Head of caudate nucleus (tissue), 42 donors: ENCODE measurements at places on chromosomes 13 and 19.

- DNase-seq, result no peak
Observed at GRCh38 chr19:51071095-51071405, 6.2 kb upstream of the KLK13 start.

DNA sequence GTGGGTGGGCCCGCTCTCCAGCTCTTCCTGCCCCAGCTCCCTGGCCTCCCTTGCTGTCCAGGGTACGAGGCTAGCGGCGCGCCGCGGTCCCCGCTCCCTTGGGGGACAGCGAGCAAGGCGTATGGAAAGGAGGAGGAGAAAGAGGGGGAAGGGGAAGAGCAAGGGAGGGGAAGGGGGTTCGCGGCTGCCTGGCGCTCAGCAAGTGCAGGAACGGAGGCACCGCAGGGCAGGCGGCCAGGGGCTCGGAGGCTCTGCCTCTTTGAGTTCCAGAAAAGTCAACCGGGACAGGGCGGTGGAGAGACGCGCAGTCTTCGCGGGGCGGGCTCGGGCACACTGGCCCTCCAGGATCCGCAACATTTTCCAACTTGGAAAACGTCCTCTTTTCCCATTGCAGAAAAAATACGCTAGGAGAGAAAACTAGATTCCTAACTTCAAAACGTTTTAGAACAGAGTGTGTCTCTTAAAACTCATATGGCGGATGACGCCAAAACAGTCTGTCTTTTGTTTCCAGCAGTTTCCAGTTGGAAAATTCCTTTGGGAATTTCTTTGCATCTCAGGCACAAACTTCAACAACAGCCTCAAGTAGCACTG is 23.1 kb upstream of the TNFRSF19 start:
- no peak for DNase-seq

GRCh38 chr19:17538684-17539237 is 16.7 kb upstream of the COLGALT1 start:
- no peak for DNase-seq

- DNase-seq, result peak; percentile 33
Observed at GRCh38 chr13:41311406-41312175, 524 bp downstream of the NAA16 start.

- no peak for DNase-seq
Observed at GRCh38 chr13:39269411-39269810, 231.2 kb downstream of the NHLRC3 start.

DNA sequence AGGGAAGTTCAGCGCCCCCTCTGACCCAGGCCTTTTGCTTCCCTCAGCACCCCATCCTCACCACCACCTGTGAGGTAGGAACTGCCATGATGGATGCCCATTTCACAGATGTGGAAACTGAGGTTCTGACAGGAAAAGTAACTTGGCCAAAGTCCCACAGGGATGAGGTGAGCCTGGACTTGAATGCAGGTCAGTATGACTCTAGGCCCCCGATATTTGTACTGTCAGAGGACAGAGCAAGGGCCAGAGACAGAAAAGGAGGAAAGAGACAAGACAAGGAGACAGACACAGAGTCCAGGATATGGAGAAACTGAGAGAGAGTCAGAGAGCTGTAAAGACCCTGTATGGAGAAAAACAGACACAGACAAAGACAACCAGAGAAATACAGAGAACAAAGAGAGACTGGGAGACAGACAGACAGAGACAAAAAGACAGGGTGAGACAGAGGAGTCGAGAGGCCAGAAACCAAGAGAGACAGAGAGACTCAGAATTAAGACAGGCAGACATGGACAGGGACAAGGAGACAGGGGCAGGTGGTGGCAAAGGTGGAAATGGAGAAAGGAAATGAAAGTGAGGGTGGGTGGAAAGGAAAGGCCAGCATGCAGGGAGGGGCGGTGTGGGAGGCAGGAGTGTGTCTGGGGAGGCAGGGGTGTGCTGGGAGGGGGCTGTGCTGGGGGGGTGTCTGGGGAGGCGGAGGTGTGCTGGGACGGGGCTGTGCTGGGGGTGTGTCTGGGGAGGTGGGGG is 5.0 kb downstream of the ERFL start:
- no peak for DNase-seq

DNA sequence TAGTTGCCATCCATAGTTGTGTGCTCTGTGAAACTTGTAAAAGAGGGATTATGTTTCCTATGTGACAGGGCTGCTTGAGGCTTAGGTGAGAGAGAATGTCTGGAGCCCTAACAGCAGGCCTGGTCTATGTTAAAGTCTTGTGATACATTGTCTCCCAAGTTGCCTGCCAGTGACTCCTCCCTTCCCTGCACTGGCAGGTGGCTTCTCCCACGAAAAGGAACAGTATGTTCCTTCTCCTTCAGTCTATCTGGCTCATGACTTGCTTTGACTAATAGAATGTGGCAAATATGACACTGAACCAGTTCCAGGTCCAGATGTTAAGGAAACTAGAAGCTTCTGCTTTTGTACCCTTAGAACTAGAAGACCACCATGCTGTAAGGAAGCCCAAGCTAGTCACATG is 5.9 kb upstream of the KCNN4 start:
- DNase-seq, result no peak

GRCh38 chr13:93698016-93698613 is 471.5 kb downstream of the GPC6 start:
- DNase-seq, result no peak

GRCh38 chr13:40043764-40044163 is 388.3 kb downstream of the COG6 start:
- DNase-seq, result no peak

GRCh38 chr19:56141417-56141993 is 418 bp downstream of the ZNF444 start:
- DNase-seq, result peak; percentile 33

GRCh38 chr13:45511310-45512097 is 46.8 kb downstream of the COG3 start:
- DNase-seq, result peak; percentile 38

GRCh38 chr13:48296528-48296927 is 7.0 kb upstream of the RB1 start:
- no peak for DNase-seq

GRCh38 chr13:27942972-27943371 is 23.2 kb downstream of the PDX1 start:
- DNase-seq, result no peak

GRCh38 chr19:38975214-38975860 is at the start of gene FBXO17:
Gene FBXO17, minus strand, starts transcription at chr19:38975742. Its CDS starts 25,423 bp downstream, at chr19:38950319.
- peak; percentile 32 for DNase-seq

GRCh38 chr13:70432276-70432805 is 324.1 kb upstream of the KLHL1 start:
- no peak for DNase-seq

- DNase-seq, result no peak
Observed at GRCh38 chr13:106985481-106985880, 417.5 kb upstream of the ARGLU1 start.

- no peak for DNase-seq
Observed at GRCh38 chr13:90690458-90691080, 656.9 kb upstream of the MIR17HG start.

DNA sequence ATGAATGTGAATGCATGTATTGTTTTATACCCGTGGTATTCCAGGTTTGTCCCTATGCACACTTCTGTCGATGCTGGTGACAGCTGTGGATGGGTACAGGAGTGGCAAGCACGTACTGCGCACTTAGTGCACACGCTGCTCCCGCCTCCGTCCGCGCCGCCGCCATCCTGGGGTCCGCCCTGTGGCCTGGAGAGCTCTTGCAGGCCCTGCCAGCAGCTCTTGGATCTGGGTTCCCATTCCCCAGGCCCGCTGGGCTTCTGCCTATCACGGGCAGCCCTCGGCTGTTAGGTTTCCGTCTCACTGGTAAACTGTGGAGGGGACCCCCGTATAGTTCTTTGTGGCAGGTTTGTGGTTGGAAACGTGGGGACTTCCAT is 4.0 kb downstream of the GNA11 start:
- DNase-seq, result no peak
